CD4-positive, alpha-beta T cell treated with Interferon alpha-2 for 1 hour (primary cell): ENCODE measurements at places on chromosomes 6 and 20.

DNA sequence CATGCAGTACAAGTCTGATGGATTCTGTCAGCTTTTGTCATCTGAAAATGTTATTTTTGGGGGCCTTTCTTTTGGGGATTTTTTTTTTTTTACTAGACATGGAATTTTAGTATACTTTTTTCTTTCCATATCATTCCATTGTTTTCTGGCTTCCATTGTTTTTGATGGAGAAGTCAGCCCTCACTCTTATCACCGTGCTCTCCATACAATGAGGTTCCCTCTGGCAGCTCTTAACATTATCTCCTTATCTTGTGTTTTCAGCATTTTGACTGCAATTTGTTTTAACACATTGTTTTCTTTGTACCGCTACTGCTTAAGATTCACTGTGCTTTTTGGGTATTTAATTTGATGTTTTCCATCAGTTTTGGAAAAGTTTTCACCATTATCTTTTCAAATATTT, 191.5 kb upstream of the AGPAT4 start:
- no peak for DNase-seq

DNA sequence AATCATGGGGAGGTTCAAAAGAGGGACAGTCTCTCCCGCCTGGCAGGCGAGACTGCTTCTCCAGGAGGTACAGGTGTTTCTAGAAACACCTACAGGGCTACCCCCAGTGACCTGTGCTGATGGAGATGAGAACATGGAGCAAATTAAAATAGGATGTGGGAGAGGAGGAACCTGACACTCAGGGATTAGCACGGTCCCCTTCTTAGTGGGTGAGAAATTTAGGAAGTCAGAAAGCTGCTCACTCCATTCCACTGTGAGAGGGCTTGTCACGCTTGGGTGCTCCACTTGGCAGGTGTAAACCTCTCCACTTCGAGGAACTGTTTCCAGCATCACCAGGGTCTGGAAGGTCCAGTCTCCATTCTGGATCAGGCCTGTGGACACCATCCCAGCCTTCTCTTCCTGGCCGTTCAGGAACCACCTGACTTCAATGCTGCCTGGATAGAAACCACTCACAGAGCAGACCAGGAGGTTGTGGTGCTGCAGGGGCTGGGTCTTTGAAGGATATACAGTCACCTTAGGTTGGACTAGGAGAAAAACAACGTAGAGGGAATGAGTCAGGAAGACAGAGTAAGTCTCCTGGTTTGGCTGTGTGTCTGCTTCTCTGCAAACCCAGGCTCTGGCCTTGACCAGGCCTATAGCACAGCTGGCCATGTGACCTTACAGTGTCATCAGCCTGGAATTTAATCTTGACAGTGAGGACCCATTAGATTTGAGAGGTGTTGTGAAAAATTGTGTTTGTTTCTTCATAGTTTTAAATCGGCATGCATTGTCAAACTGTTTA, 8.1 kb downstream of the HLA-DRB1 start:
- no peak for DNase-seq

- DNase-seq = no peak
These were observed 1.1 kb upstream of the TULP4 start for GRCh38 chr6:158311193-158311592.

- DNase-seq = no peak
These were observed 16.4 kb upstream of the SPO11 start for GRCh38 chr20:57313230-57313629.

- DNase-seq = no peak
These were observed 12.0 kb downstream of the ZNF217 start for GRCh38 chr20:53581444-53582250.

DNA sequence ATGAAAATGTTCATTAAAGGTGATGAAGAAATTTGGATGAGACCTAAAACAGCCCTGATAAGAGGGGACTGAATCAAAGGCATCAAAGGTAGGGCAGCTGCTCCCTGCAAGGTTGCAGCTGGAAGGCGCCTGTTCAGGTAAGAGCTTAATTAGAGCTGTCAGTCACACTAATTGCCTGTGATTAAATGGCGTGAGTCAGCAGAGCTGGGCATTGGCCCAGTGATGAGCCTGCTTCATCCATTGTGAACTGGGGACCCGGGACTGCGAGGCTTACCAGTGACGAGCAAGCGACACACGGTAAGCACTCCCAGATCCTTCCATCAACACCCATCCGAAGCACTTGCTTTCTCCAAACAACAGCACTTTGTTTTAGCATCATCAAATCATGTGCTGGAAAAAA, 621.5 kb upstream of the CDH4 start:
- DNase-seq = no peak

DNA sequence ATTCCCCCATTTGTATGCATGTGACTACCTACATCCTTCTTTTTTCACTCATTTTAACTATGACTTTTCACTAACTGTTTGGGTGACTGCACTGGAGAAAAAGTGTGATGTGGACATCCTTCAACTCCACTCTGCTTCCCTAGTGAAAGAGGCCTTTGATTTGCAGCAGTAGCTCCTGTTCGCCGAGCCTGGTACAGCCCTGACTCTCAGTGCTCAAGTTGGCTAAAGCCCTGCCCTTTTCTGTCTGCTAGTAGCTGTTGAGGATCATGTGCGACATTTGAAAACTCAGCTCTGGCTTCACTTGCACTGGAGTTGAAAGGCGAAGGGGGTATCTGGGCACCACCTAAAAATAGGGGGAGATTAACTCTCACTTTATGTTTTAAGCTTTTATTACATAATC, 42.1 kb downstream of the DAAM2 start:
- no peak for DNase-seq

DNA sequence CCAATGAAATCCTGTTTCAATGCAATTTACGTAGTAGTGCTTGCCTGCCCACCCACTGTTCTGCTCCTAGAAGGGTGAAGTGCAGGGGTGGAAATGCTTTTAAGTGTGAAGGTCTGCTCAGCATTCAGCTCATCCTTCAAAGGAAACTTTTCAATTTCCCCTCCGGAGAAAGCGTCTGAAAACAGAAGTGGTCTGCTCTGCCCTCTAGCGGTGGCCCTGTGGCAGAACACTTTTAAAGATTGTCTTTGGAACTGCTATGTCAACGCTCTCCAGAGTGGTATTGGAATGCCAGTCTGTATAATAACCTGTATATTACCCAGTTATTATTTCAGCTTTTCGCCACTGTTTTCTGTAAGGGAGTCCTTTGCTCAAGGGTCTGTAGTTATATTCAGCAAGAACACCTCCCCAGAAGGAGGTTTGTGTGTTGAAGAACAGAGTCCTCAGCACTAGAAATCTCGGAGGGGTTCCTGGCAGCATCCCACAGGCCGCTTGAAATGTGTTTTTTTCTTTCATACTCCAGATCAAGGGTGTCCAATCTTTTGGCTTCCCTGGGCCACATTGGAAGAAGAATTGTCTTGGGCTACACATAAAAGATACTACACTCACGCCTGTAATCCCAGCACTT, 63.1 kb upstream of the KLHL31 start:
- DNase-seq = peak; percentile 39

- no peak for DNase-seq
These were observed 152.7 kb downstream of the VEGFA start for GRCh38 chr6:43922426-43923375.

GRCh38 chr20:25376236-25376635, 14.4 kb downstream of the ABHD12 start:
- DNase-seq = no peak
